ENCODE measurements at places on chromosomes 4 and X.
A peak's percentile ranks its signal among the peaks of the same experiment; 100 is the strongest.

DNA sequence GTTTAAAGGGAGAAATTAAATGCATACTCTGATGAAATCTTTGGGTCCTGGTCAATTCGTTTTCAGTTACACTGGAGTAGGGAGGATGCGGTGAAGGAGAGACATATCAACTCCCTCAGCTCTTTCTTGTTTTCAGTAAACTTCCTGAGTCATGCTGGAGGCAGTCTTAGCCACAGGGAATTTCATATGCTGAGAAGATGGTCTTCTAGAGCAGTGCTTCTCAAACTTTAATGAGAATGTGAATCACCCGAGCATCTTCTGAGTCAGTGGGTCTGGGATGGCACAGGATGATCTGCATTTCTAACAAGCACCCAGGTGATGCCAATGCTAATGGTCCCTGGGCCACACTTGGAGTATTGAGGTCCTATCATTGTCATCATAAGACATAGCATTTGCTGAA is 214.5 kb downstream of the KIT start:
- DNase-seq: peak; percentile 1

- no peak for DNase-seq
These were observed 73.8 kb downstream of the POLA1 start for GRCh38 chrX:24767557-24767956.

DNA sequence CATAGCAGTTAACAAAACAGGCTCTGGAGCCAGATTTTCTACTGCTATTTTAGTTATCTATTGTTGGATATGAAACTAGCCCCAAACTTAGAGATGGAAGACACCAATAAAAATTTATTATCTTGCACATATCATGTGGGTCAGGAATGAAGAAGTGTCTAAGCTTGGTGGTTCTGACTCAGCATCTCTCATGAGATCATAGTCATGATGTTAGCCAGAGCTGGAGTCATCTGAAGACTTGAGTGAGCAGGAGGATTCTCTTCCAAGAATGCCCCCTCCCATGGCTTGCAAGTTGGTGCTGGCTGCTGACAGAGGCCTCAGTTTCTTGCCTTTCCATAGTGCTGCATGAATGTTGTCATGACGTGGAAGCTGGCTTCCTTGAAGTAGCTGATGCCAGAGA is 68.2 kb upstream of the TAPT1 start:
- DNase-seq: no peak

- peak; percentile 38 for DNase-seq
These were observed 146.5 kb upstream of the MSX1 start for GRCh38 chr4:4712800-4713528.

- no peak for DNase-seq
These were observed 48.8 kb downstream of the FAM13A start for GRCh38 chr4:89008166-89008565.

Data from LoVo (cell line).